ENCODE measurements at places on chromosomes 12 and 14.
A peak's percentile ranks its signal among the peaks of the same experiment; 100 is the strongest.

DNA sequence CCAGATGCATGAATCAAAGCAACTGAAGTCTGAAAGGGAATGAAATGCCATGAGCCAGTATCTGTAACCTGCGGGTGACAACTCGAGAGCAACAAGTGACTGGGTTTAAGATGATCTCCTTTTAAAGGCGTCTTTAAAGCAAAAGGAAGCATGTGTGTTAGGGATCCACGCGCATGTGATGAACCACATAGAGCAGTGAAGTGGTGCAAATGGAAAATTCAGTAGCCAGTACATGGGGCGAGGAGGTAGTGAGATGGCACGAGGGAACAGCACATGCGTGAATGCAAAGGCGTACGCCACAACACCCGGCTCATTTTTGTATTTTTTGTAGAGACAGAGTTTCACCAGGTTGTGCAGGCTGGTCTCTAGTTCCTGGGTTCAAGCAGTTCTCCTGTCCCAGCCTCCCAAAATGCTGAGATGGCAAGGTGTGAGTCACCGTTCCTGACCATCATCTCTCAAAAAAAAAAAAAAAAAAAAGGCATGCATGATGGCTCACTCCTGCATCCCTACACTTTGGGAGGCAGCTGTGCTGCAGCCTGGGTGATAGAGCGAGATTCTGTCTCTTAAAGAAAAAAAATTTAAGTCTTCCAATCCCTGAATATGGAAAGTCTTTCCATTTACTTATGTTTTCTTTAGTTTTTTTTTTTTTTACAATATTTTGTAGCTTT is 24.6 kb upstream of the BCL7A start:
- DNase-seq, result peak; percentile 30

GRCh38 chr14:100446572-100446971 is 123.4 kb downstream of the SLC25A47 start:
- peak; percentile 20 for DNase-seq

- DNase-seq, result no peak
Observed at GRCh38 chr14:40028991-40029390, 596.8 kb upstream of the FBXO33 start.

DNA sequence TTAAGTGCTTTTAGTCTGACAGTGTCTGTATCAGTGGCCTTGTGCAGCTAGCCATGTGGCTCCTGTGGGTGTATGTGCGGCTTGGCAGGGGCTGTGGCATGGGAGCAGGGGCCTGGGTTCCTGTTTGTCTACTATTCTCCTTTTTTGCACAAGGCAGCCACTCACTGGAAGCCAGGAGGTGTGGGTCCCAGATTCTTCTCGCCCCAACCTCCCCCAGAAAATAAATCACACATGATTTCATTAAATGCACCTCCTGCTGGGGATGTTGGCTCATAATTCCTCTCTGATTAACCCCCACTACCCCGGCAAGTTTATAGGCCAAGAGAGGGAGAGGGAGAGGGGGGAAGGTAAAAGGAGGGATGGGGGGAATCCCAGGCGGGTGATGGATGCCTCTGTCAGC is 17.6 kb downstream of the CALCOCO1 start:
- no peak for DNase-seq

DNA sequence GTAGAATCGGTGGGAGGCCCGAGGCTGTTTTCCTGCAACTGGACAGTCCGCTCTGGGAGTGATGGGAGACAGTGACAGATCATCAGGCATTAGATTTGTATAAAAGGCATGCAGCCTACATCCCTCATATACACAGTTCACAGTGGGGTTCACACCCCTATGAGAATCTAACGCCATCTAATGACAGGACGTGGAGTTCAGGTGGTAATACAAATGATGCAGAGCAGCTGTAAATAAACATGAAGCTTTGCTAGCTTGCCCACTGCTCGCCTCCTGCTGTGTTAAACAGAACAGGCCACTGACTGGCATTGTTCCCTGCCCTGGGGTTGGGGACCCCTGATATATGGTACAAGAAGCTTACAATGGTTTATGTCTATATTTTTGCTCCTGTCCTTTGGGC is 179.0 kb downstream of the LRFN5 start:
- DNase-seq, result no peak

GRCh38 chr12:121668750-121669520 is 519 bp downstream of the MORN3 start:
- peak; percentile 44 for DNase-seq

DNA sequence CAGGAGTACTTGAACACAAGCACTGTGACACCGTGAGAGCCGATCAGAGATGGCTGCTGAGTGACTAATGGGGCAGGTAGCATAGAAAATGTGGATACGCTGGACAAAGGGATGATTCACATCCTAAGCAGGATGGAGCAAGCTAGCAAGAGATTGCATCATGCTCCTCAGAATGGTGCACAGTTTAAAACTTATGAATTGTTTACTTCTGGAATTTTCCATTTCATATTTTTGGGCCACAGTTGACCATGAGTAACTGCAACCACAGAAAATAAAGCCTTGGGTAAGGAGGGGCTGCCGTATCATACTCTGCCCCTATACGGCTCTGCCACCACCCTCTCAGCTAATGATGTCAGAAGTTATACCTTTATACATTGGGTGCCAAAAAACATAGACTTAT is 23.3 kb upstream of the MARK3 start:
- DNase-seq, result peak; percentile 94

GRCh38 chr14:33555710-33556350 is 395.0 kb downstream of the EGLN3 start:
- DNase-seq, result no peak

- no peak for DNase-seq
Observed at GRCh38 chr12:3255057-3255456, 177.9 kb downstream of the TSPAN9 start.

DNA sequence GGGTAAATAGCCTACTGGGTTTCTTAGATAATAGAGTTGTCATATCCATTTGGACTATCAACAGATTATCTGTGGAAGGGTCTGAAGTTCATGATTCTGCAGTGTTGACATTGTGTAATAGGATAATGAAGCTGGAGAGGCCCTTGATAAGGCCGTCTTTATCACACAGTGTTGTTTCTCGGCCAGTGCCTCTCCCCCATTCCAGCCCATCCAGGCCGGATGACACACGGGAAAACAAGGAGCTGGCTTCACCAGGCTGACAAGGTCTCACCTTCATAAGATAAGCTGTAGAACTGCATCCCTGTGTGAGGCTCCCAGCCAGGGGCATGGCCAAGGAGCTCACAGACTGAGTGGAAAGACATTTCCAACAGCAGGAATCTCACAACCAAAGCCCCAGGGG is 8.7 kb upstream of the EML1 start:
- DNase-seq, result no peak

DNA sequence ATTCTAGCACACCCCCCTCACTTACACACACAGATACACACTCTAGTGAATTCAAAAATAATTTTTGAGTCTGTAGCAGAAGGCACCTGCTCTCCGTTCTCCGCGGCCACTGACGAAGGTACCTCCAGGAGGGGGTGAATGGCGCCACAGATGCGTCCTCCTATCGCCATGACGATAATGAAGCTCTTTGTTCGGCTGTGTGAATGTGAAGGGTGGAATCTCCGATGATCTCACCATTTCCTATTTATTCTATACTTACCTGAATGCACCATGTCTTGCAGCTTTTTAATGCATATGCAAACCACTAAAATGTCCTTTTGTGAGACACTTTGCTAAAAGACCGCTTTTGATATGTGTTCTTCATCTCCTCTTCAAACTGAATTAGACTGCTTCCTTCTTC is 162.7 kb downstream of the EGLN3 start:
- no peak for DNase-seq

DNA sequence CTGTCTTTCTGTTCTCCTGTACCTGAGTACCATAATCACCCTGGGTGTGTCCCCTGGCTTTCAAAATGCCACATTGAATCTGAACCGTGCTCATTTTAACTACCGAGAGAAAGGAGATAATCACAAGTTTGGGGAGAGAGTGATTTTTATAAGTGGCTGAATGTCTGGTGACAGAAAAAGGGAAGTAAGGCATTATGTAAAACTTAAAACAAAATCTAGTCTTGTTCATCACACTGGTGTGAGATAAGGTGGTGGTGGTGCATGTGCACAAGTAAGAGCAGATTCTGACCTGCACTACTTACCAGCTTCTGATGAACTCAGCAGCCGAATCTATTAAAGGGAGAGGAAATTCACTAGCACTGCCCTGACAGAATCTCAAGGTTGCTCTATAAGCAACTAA is 56.3 kb downstream of the SPPL3 start:
- no peak for DNase-seq

- no peak for DNase-seq
Observed at GRCh38 chr14:80538633-80539375, 327.5 kb upstream of the DIO2 start.

GRCh38 chr12:1767407-1768090 is 52.8 kb upstream of the LRTM2 start:
- no peak for DNase-seq

DNA sequence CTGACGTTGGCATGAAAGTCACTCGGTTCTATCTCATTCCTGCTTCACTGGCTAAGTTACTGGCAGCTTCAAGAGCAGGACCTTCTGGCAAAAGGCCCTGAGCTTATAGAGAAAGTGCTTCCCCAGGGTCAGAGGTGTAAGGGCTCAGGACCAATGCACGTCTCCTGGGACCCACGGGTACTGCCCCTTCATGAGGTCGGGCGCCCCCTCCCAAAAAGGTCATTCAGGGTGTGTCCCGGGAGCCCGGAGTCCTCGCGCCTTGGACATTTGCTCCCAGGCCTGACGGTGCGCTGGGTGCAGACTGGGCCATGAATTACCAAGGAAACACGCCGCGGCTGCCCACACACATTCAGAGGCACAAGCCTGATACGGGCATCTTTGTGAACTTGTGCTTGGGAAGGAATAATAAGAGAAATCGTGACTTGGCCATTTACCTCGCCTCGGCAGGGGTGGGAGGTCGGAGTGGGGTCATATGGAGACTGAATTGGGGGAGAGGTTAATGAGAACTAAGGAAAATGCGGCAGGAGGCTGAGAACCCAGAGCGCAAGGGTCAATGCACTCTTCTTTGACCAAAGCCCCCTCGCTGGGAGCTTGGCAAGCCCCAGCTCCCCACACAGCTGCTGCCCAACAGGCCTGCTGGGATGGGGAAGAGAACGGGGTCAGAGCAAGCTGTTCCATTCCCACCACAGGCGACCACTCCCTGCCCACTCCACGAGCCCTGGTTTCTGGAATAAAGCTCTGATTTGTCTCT is 15.7 kb upstream of the SLC6A12 start:
- DNase-seq, result no peak

- no peak for DNase-seq
Observed at GRCh38 chr14:100594625-100594951, 7.4 kb upstream of the BEGAIN start.

DNA sequence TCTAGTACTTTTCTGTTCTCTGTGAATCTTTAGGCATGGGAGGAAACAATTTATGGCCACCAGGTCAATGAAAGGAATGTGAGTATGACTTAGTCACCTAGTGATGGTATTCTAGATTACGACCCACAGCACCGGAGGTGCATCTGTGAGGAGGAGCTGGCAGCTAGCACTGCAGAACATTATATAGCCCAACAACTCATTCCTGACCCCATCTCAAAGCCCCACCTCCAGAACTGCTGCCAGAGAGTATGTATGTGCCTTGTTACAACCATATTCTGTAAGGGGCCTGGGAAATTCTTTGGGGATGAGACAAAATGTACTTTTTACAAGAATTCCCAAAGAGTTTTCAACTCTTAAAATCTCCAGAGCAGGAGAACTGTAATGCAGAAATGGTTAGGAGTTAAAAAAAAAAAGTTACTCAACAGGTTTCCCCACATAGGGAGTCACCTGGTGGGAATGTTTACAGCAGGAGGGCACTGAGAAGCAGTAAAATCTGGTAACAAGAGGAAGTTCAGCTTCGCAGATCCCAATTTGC is 34.9 kb upstream of the CERS5 start:
- DNase-seq, result peak; percentile 97

DNA sequence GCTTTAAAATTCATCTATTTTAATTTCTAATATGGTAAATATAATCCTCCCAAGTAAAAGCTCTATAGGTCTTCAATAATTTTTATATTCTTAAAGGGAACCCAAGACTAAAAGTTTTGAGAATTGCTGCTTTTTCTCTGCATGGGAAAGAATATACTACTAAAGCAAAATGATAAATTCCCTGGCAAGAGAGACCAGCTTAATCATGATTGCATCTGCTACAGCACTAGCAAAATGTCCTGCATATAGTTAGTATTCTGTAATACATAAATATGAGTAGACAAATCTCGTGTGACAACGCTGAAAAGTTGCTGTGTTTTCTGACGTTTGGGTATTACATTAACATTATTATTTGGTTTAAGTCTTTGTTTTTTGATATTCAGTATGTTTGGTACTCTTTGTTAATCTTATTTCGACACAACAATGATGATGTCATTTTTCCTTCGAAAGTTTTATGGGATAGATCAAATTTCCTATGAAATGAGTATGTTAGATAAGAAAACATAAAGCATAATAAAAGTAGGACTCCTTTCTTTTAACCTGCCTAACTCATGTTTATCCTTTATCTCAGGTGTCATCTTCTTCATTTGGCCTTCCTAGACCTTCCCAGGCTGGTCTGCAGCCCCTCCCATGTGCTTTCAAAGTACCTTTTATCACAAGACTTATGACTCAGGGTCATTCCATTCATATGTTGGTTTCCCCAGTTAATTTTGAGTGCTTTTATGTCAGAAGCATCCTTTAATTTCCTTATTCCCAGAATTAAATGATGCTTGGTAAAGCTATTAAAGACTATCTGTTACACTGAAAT is 321.9 kb downstream of the RAD51B start:
- peak; percentile 24 for DNase-seq

GRCh38 chr14:51849097-51849496 is 11.3 kb upstream of the GNG2 start:
- no peak for DNase-seq

DNA sequence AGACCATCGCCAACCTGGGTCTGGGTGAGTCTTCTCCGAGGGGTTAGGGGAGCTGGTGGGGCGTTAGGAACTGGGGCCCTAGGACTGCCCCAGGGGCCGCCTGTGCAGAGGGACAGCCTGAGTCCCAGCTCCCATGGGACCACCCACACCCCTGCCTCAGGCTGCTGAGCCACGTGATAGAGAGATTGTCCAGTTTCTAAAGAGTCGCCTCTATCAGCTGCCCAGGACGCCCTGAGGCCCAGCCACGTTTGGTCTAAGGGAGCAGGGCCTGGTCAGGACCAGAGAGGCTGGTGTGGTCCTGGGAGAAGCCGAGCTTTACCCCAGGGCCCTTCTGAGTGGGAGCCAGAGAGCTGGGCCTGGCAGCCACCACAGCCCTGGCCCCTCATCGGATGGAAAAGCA is 107.1 kb downstream of the LGMN start:
- DNase-seq, result no peak

DNA sequence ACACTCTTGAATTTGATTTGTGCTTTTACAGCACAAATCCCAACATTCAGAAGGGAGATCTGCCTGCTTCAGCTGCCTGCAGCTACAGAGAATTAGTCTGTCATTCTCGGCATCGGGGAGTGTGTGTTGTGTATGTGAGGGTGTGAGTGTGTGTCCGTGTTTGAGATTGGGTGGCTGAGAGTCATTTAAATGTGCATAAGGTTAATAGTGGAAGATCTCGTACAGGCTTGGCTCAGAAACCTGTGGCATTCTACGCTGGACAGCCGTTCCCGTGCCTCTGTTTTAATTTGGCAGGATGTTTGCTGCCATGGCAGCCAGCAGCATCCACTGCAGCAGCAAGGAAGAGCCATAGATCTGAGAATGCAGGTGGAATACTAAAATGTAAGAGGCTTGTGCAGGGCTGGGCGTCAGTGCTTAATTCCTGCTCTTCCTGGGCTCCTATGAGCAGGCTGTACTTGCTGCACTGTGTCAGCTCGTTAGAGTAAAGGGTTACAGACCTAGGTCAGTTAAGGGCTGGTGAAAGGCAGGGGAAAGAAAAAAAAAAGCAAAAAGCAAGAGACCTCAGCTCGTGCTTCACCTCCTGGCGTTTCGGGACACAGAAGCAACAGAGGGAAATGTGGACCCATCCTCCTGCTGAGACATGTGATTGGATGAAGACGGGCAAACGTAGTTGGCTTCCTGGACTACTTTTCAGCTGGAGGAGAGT is 205.4 kb downstream of the NAV3 start:
- DNase-seq, result no peak

Data from fibroblast of skin of abdomen (primary cell).